Naive thymus-derived CD4-positive, alpha-beta T cell (primary cell): ENCODE measurements at places on chromosomes 3 and 15. TPM values are rescaled to one million over a fixed set of nuclear protein-coding genes. Genes with fewer than 3 reads are reported as not detected.

Gene CPNE4
- total RNA-seq, result not detected

- no peak for DNase-seq
Measured at GRCh38 chr3:120450600-120451271, at the start of gene FSTL1. Gene FSTL1 (minus strand): TSS chr3:120450992. CDS start chr3:120450746, 246 bp downstream.

DNA sequence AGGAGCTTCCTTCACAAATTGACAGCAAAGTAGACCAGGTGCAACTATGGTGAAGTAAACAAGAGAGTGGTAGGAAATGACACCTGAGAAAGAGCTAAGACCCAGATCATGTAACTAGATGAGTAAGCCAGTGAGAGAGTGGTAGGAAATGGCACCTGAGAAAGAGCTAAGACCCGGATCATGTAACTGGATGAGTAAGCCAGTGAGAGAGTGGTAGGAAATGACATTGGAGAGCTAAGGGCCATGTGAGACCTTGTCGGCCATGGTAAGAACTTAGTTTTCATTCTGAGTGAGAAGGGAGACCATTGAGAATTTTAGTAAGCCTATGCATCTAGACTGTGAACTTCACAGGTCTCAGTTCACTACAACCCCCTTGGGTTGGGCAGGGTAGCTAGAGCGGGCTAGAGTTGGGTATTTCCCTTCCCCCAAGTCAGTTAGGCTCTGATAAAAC is 5.4 kb upstream of the SENP7 start:
- DNase-seq, result peak; percentile 40

Gene UACA
- total RNA-seq, result 0.14 TPM

GRCh38 chr3:150370122-150370602 is 37.9 kb upstream of the TSC22D2 start:
- DNase-seq, result no peak

- DNase-seq, result no peak
Measured at GRCh38 chr3:70754314-70754713, 441.9 kb upstream of the MDFIC2 start.

- DNase-seq, result no peak
Measured at GRCh38 chr3:8416965-8417364, 84.7 kb upstream of the LMCD1 start.

- no peak for DNase-seq
Measured at GRCh38 chr3:113954091-113954685, 6.4 kb downstream of the ZDHHC23 start.

DNA sequence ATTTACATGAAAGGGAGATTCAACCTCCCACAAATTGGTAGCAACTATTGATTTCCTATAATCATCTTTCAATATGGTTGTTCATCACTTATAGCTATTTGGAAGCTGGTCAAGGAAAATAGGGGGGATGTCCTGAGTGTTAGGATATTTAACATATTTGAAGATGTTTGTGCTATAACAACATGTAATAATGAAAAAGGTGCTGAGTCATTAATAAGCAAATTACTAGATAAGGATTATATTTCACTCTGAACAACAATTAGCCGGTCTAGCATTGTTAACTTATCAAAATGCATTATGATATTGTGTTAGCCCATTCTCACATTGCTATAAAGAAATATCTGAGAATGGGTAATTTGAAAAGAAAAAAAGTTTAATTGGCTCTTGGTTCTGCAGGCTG is 225.8 kb upstream of the ARPP21 start:
- no peak for DNase-seq

- DNase-seq, result no peak
Measured at GRCh38 chr15:93894438-93895036, 336.8 kb upstream of the MCTP2 start.

GRCh38 chr3:182233957-182234356 is 522.2 kb downstream of the SOX2 start:
- no peak for DNase-seq

GRCh38 chr3:140223631-140224030 is 288.6 kb downstream of the CLSTN2 start:
- DNase-seq, result no peak

Gene BSN
- total RNA-seq, result 0.14 TPM
